Right ventricle myocardium superior (tissue), 1 donor: ENCODE measurements at places on chromosomes 5 and 9.

DNA sequence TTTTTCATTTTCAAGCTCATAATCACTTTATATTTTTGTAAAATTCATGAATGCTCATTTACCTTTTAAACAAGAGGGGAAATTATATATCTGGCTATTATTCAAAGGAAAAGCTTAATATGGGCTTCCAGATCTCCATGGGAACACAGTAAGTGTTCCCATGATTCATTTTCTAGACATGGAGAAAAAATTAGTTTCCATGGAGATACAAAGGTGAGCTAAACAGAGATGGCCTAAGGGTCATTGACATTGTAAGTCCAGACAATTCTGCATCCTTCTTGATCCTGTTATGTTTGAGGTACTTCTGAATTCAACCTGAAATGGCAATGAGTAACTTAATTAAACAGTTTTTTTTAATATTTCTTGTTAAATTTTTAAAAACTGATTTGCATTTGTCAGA lies 341.4 kb upstream of the PRR16 start:
- no peak for DNase-seq

- no peak for DNase-seq
Observed at GRCh38 chr9:89899573-89899972, 294.8 kb downstream of the GADD45G start.

DNA sequence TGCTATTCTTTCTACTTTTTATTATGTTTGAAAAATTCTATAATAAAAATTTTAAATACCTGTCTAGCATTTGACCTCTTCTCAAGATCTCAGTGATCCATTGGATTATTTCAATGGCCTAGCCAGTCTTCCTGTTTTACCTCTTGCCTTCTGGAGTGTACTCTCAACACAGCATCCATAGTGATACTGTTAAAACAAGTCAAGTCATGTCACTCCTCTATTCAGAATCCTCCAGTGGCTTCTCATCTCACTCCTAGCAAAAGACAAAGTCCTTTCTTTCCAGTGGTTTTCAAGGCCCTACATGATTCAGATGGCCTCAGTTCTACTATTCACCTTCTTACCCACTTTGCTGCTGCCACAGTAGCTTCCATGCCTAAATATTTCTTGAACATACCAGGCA lies 1.8 kb downstream of the MARVELD2 start:
- DNase-seq, result no peak

DNA sequence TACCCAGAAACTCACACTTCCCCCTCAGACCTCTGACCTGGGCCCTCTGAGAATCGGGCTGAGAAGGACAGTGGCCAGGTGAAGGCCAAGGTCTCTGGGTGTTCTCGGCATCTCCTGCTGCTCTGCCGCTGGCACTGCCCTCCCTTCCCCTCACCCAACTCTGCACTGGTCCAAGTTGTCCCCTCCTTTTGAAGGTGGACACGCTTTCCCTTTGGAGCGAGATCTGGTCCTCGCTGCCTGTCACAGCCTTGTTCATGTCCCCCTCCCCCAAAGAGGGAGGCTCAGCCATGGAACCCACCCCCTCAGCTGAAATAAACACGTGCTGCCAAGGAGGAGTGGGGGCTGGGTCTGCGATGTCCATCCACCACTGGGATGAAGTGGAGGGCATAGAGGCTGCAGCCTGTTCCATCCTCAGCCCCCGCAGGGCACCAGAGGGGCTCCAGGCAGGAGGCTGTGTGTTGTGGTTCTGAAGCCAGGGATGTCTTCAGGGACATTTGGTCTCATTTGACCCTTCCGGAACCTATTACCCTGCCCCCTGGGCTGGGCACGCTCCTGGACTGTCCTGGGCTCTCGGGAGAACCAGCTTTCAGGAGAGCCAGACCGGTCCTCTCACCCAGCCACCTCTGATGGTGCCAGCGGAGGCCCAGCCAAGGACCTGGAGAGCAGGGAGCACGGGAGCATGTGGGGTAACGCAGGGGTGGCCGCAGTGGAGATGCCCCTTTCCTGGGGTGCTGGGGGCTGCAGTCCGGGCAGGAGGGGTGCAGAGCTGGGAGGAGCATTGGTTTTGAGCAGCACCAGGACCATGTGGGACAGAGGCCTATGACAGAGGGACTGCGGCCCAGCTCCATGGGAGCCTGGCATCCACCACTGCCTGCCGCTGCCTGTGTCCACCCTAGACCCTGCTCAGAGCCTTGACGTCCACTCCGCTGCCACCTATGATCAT lies 4.7 kb upstream of the LCN2 start:
- DNase-seq, result peak; percentile 30

GRCh38 chr5:80874162-80874561 lies 86.0 kb upstream of the RASGRF2 start:
- DNase-seq, result no peak

GRCh38 chr9:115972362-115972761 lies 181.2 kb upstream of the PAPPA start:
- DNase-seq, result no peak

DNA sequence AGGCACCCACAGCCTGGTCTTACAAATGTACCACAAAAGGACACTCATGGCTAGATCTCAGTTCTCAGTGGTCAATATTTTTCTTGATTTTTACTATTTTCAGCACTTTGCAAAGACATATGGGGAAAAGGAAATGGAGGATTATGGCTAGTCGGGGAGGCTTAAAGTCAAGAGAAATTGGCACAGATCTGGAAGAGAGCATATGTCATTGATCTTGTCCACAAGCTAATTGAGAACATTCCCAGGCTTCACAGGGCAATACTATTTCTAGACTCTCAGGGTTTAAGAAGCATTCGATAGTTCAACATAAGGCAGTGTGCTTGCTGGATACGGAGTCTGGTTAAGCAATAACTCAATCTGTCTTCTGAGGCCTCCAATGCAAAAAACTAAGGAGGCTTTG lies 285.8 kb downstream of the ZNF608 start:
- no peak for DNase-seq

DNA sequence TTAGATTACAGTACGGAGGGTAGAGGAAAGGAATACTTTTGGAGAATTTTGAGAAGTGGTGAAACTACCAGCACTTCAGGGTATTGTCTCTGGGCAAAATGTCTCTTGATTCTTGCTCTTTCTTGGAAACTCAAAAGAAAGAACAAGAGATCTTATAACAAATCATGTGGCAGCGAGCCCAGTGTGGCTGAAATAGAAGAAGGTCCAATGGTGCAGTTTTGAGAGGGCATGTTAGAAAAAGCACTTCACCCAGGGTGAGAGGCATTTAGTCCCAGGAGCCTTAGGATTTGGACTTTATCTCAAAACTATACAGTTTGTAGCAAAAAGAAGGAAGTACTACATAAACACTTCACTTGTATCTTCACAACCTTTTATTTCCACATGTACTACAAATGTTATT lies 39.4 kb downstream of the NNT start:
- peak; percentile 53 for DNase-seq

- DNase-seq, result peak; percentile 68
Observed at GRCh38 chr5:72452515-72453245, 54.5 kb downstream of the ZNF366 start.

DNA sequence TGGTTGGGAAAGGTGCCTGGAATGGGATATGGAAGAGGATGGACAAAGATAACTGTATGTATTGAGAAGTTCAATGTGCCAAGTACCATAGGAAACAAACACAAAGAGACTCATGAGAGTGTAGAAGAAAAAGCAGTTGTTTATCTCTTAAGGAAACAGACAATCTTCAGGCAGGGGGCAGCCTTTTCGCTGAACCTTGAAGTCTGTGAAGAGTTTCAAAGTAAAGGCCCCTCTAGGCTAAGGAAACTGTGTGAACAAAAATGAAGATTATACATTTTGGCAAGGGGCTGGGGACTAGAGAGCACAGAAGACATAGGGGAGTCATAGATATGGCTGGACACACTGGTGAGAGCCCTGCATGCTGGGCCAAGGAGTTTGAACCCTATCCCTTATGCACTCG lies 27.5 kb upstream of the FRMPD1 start:
- DNase-seq, result no peak

DNA sequence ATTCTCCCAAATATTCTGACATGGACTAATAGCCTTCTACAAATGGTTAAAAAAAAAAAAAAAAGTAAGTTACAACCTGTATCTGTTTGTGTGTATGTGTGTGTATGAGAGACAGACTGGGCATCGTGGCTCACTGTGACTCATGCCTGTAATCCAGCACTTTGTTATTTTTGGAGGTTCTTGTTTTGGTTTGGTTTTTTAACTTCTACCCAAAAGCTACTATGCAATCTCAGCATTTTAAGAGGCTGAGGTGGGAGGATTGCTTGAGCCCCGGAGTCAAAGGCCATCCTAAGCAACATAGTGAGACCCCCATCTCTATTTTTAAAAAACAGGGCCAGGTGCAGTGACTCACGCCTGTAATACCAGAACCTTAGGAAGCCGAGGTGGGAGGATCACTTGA lies 17.6 kb upstream of the HAVCR1 start:
- no peak for DNase-seq

DNA sequence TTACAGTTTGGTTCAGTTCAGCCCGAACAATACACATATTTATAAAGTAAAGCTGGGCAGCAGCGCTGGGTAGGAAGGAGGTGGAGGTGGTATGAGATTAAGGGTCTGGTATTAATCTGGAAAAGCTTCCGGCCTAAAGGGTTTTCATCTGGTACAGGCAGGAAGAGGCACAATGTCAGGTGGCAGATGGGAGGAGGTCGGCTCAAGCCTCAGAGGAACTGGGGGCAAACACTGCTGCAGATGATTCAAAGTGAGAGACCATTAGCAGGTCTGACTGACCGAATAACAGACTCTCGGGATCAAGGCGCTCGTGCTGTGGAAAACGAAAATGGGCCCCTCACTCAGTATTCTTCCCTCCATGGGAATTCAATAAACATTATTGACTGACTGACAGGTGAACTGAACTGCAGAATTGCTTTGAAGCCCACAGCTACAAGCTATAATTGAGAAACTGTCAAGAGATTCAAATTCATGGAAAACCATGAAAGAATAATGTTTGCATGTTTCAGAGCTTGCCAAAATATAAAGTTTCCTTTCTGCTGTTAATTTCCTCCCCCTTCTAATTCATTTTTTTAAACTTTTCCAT lies 75.3 kb downstream of the TMEM167A start:
- DNase-seq, result no peak

GRCh38 chr9:98341157-98342097 lies 86.0 kb upstream of the TBC1D2 start:
- no peak for DNase-seq

- DNase-seq, result no peak
Observed at GRCh38 chr9:4553951-4554381, 63.7 kb downstream of the SLC1A1 start.

DNA sequence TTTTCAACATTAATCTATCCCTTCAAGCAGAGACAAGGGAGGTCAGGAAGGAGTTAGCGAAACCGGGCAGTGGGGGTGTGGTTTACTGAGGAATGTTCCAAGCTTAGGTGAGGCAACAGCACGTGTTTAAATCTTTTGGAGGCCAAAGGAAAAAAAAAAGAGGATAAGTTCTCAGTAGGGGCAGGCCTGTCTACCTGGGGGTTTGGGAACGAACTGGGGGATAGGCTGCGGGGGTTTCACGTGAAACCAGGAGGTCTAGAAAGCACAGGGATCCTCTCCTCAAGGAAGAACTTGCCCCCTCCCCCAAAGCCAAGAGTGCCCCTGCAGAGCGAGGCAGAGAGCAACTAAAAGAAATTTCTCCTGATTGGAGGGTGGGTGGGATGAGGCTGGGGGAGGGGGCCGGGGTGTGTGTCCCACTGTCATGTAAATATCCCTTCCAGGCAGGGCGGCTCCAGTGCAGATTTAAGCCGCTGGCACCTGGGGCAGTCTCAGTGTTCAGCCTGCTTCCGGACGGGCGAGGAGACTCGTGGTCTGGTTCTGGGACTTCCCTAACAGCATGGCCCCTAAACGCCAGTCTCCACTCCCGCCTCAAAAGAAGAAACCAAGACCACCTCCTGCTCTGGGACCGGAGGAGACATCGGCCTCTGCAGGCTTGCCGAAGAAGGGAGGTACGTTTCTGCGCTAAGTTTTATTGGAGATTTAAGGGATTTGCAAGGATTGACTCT lies 5.5 kb upstream of the SET start:
- DNase-seq, result peak; percentile 69

- DNase-seq, result no peak
Observed at GRCh38 chr9:131976157-131977108, 103.2 kb downstream of the MED27 start.

DNA sequence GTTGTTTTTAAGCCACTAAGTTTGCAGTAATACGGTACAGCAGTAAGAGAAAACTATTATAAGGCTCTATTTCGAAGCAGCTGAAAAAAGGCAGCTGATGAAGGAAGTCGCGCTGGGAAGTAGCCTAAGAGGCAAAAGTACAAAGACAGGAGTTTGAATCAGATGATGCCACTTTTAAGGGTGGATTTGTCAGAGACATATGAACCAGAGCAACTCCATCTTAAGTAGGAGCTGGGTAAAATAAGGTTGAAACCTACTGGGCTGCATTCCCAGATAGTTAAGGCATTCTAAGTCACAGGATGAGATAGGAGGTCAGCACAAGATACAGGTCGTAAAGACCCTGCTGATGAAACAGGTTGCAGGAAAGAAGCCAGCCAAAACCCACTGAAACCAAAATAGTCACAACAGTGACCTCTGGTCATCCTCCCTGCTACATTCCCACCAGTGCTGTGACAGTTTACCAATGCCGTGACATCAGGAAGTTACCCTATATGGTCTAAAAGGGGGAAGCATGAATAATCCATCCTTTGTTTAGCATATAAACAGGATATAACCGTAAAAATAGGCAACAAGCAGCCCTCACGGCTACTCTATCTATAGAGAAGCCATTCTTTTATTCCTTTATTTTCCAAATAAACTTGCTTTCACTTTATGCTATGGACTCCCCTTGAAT lies 91.8 kb upstream of the PRSS3 start:
- no peak for DNase-seq
